T-cell (primary cell): ENCODE measurements at places on chromosomes 7 and 10. TPM values are rescaled to one million over a fixed set of nuclear protein-coding genes. Genes with fewer than 3 reads are reported as not detected.

DNA sequence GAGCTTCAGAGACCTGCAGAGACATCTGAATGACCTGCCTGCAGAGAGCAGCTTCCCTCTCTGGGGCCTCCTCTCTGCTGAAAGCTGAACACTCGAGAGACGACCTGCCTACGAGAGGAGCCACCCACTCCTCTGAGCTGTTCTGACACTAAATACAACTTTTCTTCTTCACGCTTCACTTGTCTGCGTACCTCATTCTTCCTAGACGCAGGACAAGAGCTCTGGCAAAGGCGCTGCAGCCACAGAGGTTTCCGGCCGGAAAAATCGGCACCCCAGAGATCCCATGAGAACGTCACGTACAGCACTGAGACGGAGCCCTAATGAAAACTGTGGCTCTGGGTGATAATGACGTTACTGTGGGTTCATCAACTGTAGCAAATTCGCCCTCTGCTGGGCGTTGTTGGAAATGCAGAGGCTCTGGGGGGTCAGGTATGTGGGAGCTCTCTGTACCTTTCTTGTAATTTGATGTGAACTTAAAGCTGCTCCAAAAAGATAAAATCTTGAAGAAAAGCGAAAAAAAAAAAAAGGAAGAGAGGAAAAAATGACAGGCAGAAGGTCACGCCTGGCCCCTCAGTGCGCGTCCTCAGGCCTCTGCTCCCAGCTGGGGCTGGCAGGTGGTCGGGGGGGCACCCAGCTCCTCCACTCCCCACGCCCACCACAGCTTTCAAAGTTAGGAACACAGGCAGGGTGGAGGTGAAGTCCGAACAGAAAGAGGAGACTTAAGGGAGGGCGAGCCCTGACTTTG, 120.7 kb downstream of the DYNC2I1 start:
- peaks cover 6% of the 10 kb centered on the region for H3K4me1 ChIP-seq
- H3K36me3 ChIP-seq, result no peaks in the 10 kb centered on the region
- H3K27ac ChIP-seq, result peak overlapping the region; percentile 50
- peak overlapping the region; percentile 47 for H3K4me3 ChIP-seq
- DNase-seq, result peak; percentile 88

DNA sequence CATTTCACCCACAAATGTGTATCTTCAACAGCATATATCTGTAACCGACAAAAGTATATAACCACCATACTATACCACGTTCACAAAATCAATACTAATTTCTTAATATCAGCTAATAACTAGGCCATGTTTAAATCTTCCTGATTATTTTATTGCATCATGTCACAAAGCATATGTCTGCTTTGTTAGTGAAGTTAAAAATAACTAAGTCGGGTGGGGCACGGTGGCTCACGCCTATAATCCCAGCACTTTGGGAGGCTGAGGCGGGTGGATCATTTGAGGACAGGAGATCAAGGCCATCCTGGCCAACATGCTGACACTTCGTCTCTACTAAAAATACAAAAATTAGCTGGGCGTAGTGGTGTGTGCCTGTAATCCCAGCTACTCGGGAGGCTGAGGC, 47.7 kb downstream of the HERC4 start:
- no peak overlapping the region for H3K4me3 ChIP-seq
- no peaks in the 10 kb centered on the region for H3K4me1 ChIP-seq
- H3K27ac ChIP-seq, result no peak overlapping the region

DNA sequence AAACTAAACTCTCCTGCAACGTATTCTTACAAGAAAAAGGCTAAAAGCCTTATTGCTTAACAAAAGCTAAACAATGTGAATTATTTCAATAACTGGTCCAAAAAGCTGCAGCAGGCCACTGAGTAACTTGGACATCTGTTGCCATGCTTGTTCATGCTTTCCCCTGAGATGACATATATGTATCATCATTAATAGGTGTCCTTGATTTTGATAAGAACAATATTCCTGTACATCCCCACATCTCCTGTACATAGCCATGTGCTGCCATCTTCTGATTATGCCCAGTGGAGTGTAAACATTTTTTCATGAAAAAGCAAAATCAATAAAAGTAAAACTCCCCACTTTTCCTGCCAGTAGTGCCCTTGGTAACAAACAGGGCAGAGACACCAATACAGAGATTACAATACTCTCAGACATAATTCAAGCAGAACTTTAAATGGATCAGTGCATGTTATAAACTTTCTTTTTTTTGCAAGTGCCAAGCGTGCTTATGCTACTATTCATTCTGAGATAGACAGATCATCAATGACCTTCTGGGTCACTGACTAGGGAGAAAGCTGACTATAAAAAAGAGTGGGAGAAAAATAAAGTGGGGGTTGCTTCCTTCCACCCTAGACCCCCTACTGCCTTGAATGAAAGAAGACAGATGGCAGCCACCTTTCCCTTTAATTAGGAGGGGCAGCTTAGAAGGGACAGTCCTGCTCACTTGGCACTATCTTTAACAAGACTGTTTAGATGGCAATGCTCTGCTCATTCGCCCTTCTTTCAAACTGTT, 205.5 kb upstream of the KLF14 start:
- no peak overlapping the region for H3K4me3 ChIP-seq
- no peak for DNase-seq
- peak overlapping the region; percentile 90 for H3K27ac ChIP-seq
- peaks cover 60% of the 10 kb centered on the region for H3K4me1 ChIP-seq
- peaks cover 13% of the 10 kb centered on the region for H3K36me3 ChIP-seq
- no peaks in the 10 kb centered on the region for H3K27me3 ChIP-seq

GRCh38 chr7:92622030-92622429, 31.8 kb upstream of the FAM133B start:
- H3K27me3 ChIP-seq, result no peaks in the 10 kb centered on the region
- H3K36me3 ChIP-seq, result peaks cover 5% of the 10 kb centered on the region
- DNase-seq, result no peak

DNA sequence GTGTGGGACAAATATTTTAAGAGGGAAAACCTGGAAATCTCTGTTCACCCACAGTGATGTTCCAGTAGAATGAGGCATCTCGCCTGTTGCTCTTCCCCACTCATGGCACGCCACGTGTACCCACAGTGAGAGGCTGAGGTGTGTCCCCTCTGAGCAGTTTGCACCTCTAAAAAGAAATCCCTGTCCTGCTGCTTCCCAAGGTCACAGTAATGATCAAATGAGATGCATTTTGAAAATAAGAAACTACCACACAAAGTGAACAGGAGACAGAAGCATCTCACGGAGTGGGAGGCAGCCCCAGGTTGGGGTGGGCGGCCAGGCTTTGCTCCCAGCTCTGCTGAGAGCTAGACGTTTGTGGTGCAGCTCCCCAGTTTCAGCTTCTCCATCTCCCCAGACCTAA, 12.4 kb upstream of the ZNF777 start:
- H3K36me3 ChIP-seq, result peaks cover 53% of the 10 kb centered on the region
- H3K4me1 ChIP-seq, result no peaks in the 10 kb centered on the region
- H3K4me3 ChIP-seq, result no peak overlapping the region
- no peak for DNase-seq

- no peak for DNase-seq
- H3K4me3 ChIP-seq, result no peak overlapping the region
- no peaks in the 10 kb centered on the region for H3K27me3 ChIP-seq
- no peaks in the 10 kb centered on the region for H3K36me3 ChIP-seq
Measured at GRCh38 chr10:103923502-103923901, 5.5 kb upstream of the STN1 start.

DNA sequence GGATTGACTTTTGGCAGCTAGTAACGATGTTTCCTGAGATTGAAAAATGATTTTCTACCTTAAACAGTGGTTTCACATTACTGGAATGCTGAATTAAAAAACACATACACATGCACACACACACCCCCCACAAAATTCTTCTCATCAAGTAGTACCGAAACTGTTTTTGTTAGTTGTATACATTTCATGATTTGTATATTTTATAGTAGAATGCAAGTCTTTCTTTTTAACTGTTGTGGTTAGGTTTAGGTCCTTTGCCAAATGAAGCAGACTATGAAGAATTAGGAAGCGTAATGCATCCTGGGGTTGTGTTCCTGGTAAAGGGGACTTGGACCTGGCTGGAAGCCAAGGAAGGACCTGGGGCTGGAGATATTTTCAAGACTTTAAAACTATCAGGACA, 505.8 kb downstream of the SUGCT start:
- no peak overlapping the region for H3K4me3 ChIP-seq
- H3K27ac ChIP-seq, result no peak overlapping the region
- peaks cover 5% of the 10 kb centered on the region for H3K27me3 ChIP-seq
- H3K4me1 ChIP-seq, result no peaks in the 10 kb centered on the region
- no peaks in the 10 kb centered on the region for H3K36me3 ChIP-seq

GRCh38 chr7:41881331-41882130, 178.6 kb upstream of the INHBA start:
- peaks cover 6% of the 10 kb centered on the region for H3K4me1 ChIP-seq
- DNase-seq, result peak; percentile 6
- H3K4me3 ChIP-seq, result peak overlapping the region; percentile 28
- peak overlapping the region; percentile 95 for H3K27ac ChIP-seq

- no peaks in the 10 kb centered on the region for H3K27me3 ChIP-seq
- H3K27ac ChIP-seq, result no peak overlapping the region
- H3K36me3 ChIP-seq, result no peaks in the 10 kb centered on the region
- no peak for DNase-seq
Measured at GRCh38 chr7:116422683-116423082, 76.9 kb upstream of the CAV2 start.

DNA sequence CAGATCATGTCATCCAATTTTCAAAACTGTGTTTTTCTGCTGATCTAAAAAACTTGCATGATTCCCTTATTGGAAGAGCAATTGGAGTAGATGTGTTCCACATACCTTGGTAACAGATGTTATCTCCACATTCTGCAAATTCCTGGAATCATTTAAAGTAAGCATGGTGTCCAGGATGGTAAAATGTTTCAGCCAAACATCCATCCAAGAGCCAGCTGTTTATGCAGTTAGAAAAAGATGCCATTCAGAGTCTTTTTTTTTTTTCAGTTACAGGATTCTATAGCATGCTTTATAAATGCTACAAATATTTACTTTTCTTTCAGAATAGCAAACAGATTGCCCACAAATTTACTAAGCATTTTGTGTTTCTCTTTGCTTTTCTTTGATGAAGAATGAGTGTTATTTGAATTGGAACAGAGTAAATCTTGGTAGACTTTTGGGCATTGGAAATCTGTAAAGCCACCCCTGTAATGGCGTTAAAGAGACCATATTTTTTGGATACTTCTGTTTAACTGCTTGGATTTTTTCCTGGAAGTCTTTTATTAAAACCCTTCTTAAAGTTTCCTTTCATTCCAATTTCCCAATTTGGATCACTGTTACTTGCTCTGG, 149.8 kb downstream of the GNAT3 start:
- H3K27me3 ChIP-seq, result no peaks in the 10 kb centered on the region
- no peak overlapping the region for H3K27ac ChIP-seq
- DNase-seq, result no peak
- H3K4me3 ChIP-seq, result no peak overlapping the region

DNA sequence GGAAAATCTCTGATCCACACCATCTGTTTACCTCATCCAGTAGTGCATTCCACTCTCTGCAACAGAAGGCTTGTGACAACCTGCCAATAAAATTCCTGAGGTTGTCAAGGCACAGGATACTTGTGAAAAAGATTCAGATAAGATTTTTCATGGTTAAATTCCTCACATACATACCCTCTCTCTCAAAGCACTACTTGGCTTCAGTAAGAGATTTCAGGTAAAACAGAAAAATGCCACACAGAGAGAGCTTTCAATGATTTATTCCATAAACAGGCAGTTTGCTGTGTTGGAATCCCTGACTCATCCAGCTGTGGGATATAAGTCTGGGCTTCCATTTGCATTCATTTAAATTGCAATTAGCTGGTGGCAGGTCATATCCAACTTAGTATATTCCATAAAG, 99.7 kb upstream of the CAV2 start:
- H3K4me1 ChIP-seq, result no peaks in the 10 kb centered on the region
- H3K27me3 ChIP-seq, result no peaks in the 10 kb centered on the region
- H3K36me3 ChIP-seq, result no peaks in the 10 kb centered on the region
- DNase-seq, result no peak
- H3K4me3 ChIP-seq, result no peak overlapping the region

DNA sequence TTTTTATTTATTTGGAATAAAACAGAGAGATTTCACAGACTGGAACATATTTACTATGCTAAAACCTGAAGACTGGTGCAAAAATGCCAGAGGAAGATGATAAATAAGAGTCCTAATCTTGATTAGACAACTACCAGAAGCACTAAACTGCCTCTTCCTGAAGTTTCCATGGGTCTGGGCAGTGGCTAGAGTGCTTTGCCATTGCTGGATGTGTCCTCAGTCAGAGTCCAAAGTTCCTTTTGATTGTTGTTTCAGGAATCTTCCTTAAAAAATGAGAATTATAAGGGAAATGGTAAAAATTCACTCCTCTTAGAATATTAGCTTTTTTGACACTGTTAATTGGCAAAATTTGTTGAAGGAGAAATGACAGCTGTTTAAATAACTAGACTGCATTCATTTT, 86.3 kb upstream of the AHR start:
- no peaks in the 10 kb centered on the region for H3K4me1 ChIP-seq
- no peak overlapping the region for H3K4me3 ChIP-seq
- H3K27me3 ChIP-seq, result no peaks in the 10 kb centered on the region

GRCh38 chr10:88960802-88961201, 8.2 kb upstream of the ACTA2 start:
- no peak for DNase-seq
- H3K27ac ChIP-seq, result no peak overlapping the region
- peaks cover 16% of the 10 kb centered on the region for H3K4me1 ChIP-seq
- H3K4me3 ChIP-seq, result no peak overlapping the region

DNA sequence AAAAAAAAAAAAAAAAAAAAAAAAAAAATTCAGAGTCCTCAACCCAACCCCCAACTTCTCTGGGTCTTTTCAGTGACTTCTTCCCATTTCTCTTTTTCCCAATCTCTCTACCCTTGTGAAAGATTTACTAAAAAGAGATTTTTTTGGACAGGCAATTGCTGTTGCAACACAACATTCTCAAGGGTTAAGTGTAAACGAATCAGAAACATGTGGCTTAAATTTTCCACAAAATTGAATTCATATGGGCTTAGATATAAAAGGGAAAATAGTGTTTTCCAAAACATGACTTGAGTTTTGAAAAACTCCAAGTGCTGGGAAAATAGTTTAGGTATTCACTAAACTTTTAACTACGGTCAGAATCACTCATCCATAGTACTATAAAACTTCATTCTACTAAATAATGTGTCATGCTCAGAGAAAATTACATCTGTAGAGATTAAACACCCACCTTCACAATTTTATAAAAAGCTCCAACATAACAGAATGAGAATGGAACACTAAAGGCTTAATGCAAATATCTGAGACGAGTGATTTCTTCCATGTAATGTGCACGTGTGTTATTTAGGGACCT, 643.1 kb downstream of the PARD3 start:
- no peaks in the 10 kb centered on the region for H3K36me3 ChIP-seq
- no peaks in the 10 kb centered on the region for H3K4me1 ChIP-seq
- no peaks in the 10 kb centered on the region for H3K27me3 ChIP-seq
- DNase-seq, result no peak

The MARVELD1 gene
- 1.5 TPM for total RNA-seq

The CALHM3 gene
- total RNA-seq, result not detected

The SLC13A1 gene
- not detected for total RNA-seq

The TPST1 gene
- 2.3 TPM for total RNA-seq

The AKR1D1 gene
- not detected for total RNA-seq

The IFIT2 gene
- 6.4 TPM for total RNA-seq
